ENCODE measurements at places on chromosomes 16 and 17. TPM values are rescaled to one million over a fixed set of nuclear protein-coding genes. Genes with fewer than 3 reads are reported as not detected.
A peak's percentile ranks its signal among the peaks of the same experiment; 100 is the strongest.

GRCh38 chr16:47705266-47705665 lies 244.1 kb downstream of the PHKB start:
- no peaks in the 10 kb centered on the region for H3K27me3 ChIP-seq
- no peak overlapping the region for H3K4me3 ChIP-seq
- no peak for DNase-seq
- H3K27ac ChIP-seq: no peak overlapping the region

DNA sequence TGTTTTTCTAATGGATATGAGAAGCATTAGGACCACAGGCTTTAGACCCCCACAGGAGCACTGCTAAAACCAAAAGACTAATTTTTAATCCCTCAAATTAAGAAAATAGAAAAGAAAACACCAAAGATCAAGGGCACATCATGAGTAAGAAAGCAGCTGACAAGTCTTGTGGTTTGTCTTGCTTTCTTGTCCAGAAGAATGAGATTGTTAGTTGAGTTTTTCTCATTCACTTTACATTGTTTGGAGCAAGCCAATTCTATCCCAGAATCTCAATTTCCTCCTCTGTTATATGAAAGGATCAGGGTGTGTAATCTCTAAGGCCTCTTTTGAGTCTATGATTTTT lies 899.0 kb downstream of the KCNJ2 start:
- no peaks in the 10 kb centered on the region for H3K36me3 ChIP-seq
- no peaks in the 10 kb centered on the region for H3K27me3 ChIP-seq
- H3K4me1 ChIP-seq: peaks cover 8% of the 10 kb centered on the region
- no peak overlapping the region for H3K27ac ChIP-seq
- no peak overlapping the region for H3K4me3 ChIP-seq
- no peak for DNase-seq

GRCh38 chr17:8469964-8470363 lies 34.3 kb downstream of the NDEL1 start:
- H3K27me3 ChIP-seq: no peaks in the 10 kb centered on the region
- no peak for DNase-seq
- peaks cover 17% of the 10 kb centered on the region for H3K4me1 ChIP-seq
- H3K27ac ChIP-seq: no peak overlapping the region

The SSTR5 gene
- total RNA-seq: not detected

DNA sequence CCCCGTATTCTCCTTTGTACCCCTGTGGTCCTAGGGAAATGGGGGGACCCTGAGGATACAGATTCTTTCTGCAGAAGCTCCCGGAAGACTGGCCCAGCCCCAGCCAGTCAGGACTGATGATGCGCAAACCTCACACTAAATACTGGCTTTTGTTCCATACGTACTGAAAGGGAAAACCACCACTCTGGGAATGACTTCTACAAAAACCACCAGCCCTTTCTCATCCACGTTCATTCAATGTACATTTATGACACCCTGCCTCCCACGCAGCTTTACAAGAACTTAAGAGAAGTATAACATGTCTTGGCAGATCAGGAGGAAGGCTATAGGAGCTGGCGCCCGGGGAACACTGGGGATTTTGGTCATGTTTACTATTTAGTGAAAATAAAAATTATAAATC lies 70.6 kb downstream of the MARCHF10 start:
- H3K36me3 ChIP-seq: no peaks in the 10 kb centered on the region
- H3K4me3 ChIP-seq: no peak overlapping the region
- DNase-seq: no peak
- peaks cover 2% of the 10 kb centered on the region for H3K27me3 ChIP-seq
- no peak overlapping the region for H3K27ac ChIP-seq

- no peak overlapping the region for H3K4me3 ChIP-seq
- peaks cover 3% of the 10 kb centered on the region for H3K27me3 ChIP-seq
- H3K27ac ChIP-seq: no peak overlapping the region
- peaks cover 13% of the 10 kb centered on the region for H3K4me1 ChIP-seq
- DNase-seq: no peak
Measured at GRCh38 chr17:45234641-45235415, 13.1 kb downstream of the FMNL1 start.

The TOM1L1 gene
- total RNA-seq: 33.9 TPM

The ACLY gene
- total RNA-seq: 143 TPM

DNA sequence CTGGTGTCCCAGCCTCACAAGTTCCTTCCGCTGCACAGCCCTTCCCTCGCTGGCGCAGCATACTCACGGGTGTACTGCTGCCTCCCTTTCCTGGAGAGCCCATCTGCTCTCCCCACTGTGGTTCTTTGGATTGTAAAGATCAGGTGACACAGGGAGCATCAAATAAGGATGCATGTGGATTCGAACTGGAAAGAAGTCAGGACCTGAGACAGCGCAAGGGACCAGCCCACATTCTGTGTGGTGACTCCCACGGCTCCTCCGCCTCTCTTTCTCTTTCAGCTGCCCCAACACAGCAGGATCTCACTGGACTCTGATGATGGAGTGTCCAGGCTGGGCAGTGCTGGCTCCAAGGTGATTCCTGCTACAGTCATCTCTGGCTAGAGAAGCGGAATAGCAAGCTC lies 8.1 kb downstream of the LDAF1 start:
- H3K4me1 ChIP-seq: peaks cover 4% of the 10 kb centered on the region
- H3K27ac ChIP-seq: no peak overlapping the region
- no peak for DNase-seq
- H3K36me3 ChIP-seq: peaks cover 26% of the 10 kb centered on the region
- H3K4me3 ChIP-seq: no peak overlapping the region

The B4GALNT2 gene
- total RNA-seq: 0.03 TPM

DNA sequence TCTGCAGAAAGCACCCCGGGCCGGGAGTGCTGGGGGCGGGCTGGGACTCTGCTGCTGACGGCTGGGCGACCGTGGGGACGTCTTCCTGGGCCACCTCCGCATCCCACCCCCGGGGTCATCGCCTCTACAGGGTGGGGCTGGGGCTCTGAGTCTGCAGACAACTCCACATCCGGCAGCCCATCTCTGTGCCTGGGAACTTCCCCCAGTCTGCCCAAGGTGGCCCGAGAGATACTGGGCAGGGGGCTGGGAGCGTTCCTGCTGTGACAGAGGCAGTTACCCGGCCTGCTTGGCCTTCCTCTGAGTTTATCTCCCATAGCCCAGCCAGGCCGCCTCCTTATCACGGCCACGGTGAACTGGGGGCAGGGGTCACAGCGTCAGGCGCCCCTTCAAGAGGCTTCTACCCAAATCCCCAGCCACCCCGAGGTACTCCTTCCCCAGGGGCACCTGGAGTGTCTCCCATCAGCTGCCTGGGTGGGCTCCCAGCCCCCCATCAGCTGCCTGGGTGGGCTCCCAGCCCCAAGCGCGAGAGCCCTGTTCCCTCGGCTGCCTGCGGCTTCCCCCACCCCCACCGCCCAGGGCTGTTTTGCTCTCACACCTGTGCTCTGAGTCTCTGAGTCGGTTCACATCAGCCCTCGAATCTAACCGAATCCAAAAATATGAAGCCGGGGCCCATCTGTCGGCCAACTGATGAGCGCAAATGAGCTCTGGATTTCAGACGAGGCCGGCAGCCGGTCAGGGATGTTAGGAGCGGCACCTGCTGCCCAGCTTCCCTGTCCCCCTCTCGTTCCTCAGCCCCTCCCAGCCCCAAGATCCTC lies 15.6 kb upstream of the CBFA2T3 start:
- H3K4me1 ChIP-seq: no peaks in the 10 kb centered on the region
- H3K27me3 ChIP-seq: peaks cover 4% of the 10 kb centered on the region
- no peak overlapping the region for H3K27ac ChIP-seq
- no peaks in the 10 kb centered on the region for H3K36me3 ChIP-seq

The GH1 gene
- not detected for total RNA-seq

- peaks cover 39% of the 10 kb centered on the region for H3K27me3 ChIP-seq
- DNase-seq: no peak
- no peaks in the 10 kb centered on the region for H3K36me3 ChIP-seq
- H3K4me3 ChIP-seq: no peak overlapping the region
- H3K4me1 ChIP-seq: no peaks in the 10 kb centered on the region
Measured at GRCh38 chr16:84421081-84421937, 53.0 kb downstream of the ATP2C2 start.

- H3K27me3 ChIP-seq: peaks cover 20% of the 10 kb centered on the region
- H3K4me1 ChIP-seq: no peaks in the 10 kb centered on the region
- no peaks in the 10 kb centered on the region for H3K36me3 ChIP-seq
- no peak overlapping the region for H3K4me3 ChIP-seq
Measured at GRCh38 chr16:86252596-86252995, 257.7 kb upstream of the FOXF1 start.

DNA sequence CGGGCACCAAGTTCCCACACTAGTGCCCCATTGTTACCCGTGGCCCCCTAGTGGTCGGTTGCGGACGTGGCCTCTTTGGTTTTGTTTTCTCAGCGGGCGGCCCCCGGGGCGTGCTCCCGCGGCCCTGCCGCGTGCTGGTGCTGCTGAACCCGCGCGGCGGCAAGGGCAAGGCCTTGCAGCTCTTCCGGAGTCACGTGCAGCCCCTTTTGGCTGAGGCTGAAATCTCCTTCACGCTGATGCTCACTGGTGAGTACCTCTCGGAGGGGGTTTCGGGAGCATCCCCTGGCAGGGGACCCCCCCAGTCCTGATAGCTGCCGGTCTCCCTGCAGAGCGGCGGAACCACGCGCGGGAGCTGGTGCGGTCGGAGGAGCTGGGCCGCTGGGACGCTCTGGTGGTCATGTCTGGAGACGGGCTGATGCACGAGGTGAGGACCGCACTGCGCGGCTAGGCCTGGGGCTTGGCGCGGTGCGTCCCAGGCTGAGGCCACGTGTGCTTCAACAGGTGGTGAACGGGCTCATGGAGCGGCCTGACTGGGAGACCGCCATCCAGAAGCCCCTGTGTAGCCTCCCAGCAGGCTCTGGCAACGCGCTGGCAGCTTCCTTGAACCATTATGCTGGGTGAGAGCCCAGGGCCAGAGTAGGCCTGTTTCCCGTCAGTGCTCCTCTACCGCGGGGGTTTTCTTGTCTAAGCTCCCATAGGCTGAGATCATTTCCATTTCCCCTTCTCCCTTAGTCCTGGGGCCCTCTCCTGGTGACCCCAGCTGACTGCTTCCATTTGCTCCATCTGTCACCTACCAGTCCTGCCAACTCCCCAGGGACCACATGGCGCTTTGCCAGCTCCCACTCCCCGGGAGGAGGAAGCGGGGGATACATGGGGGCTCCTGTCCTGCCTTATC lies 1.7 kb downstream of the SPHK1 start:
- H3K27me3 ChIP-seq: no peaks in the 10 kb centered on the region
- no peak overlapping the region for H3K27ac ChIP-seq
- peaks cover 5% of the 10 kb centered on the region for H3K36me3 ChIP-seq
- H3K4me3 ChIP-seq: peak overlapping the region; percentile 71

GRCh38 chr16:28935924-28936783 lies 4.4 kb downstream of the CD19 start:
- no peak overlapping the region for H3K27ac ChIP-seq
- DNase-seq: no peak
- no peaks in the 10 kb centered on the region for H3K27me3 ChIP-seq
- no peak overlapping the region for H3K4me3 ChIP-seq
- no peaks in the 10 kb centered on the region for H3K4me1 ChIP-seq

Measured in osteocyte (in vitro differentiated cells).